ENCODE measurements at places on chromosomes 1 and 21. TPM values are rescaled to one million over a fixed set of nuclear protein-coding genes. Genes with fewer than 3 reads are reported as not detected.

DNA sequence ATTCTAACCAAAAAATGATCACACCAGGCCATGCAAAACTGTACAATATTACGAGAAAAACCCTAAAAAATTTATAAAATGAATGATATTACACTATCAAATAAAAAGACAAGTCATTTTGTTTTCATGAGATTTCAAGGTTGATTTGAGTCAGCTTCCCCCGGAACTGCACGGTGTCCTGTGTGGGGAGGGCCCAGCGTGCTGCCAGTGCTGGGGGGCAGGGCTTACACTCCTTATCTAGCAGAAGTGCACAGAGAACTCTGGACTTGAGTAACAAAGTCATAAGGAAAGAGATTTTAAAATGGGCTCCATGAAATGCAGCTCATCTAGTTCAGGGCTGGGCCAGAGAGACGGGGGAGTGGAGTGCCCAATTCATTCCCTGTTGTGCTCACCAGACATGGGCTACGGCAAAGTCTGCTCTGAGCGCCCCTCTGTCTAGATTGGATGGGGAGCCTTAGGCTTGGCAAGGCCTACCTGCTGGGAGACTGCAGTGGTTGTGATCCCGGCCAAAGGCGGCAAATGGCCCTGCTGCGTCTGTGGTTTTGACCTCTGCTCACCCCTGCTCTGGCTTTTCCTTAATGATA is 50.1 kb downstream of the COQ8A start:
- DNase-seq = no peak

PFKL gene
- total RNA-seq = 103 TPM

- DNase-seq = no peak
Measured at GRCh38 chr1:225899044-225899925, 10.3 kb upstream of the LEFTY1 start.

- peak; percentile 100 for DNase-seq
Measured at GRCh38 chr1:42681741-42682483, at the start of gene YBX1. TSS of gene YBX1 (plus strand) at chr1:42682418. CDS start at chr1:42682566, 148 bp downstream.

PIK3R3 gene
- total RNA-seq = 8.2 TPM

CD58 gene
- 7.1 TPM for total RNA-seq

DNA sequence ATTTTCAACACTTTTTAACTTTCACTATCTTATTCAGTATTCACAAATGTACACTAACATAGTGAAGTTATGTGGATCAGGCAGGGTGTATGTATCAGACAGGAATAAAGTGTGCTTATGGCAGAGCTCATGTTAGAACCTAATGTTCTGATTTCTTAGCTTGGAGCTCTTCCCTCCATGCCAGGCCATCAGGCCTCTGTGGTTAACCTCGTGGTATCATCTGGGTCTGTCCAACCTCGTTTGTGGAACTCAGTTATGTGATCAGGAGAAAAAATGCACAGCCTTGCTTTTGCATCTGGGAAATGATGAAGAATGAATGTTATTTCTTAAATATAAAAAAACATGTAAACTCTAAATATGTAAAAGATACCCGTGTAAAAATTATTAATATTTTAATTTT is 86.9 kb downstream of the MPZL1 start:
- DNase-seq = no peak

STIL gene
- total RNA-seq = 13.6 TPM

DNA sequence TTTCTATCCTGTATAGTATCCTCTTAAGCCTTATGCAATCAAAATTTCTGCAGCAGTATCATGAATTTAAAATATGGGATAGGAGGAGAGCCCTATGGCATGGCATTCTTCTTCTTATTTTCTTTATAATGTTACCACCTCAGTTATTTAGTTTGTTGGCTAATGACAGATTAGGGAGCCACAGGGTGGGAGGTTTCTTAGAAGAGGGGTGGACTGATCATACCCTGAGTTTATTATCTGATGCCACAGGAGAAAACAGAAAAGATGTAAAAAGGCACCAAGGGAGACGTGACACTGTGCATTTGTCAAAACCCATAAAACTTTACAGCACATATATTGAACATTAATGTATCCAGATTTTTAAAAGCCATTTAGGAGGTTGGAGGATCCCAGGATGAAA is 66.9 kb downstream of the LRRC8D start:
- no peak for DNase-seq

ARHGEF16 gene
- not detected for total RNA-seq

DNA sequence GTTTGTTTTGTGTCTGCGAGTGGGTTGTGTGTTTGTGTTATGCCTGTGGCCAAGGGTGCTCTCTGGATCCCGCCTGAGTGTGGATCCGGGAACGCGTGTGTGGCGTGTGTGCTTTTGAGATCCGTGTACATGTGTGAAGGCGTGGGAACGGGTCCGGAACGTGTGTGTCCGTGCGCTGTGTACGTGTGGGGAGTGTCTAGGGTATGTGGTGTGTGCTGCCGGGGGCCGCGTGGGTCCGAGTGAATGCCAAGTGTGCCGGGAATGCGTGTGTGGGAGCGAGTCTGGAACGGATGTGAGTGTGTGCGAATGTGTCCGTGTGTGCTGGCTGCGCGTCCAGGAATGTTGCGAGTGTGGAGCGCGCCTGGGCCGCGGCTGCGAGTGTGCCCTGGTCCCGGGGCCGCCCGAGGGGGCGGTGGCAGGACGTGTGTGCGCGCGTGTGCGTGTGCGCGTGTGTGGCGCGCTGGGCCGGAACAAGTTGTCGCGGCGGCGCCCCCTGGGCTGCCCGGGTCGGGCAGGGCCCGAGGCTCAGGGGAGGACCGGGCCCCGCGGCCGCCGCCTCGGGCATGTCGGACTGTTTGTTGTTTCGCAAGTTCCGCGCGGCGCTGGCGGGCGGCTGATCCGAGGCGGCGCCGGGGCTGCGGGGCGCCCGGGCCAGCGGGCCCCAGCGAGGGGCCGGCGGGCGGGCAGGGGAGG is 953 bp downstream of the PTPRU start:
- DNase-seq = peak; percentile 25

SPRR1A gene
- not detected for total RNA-seq

GRCh38 chr21:45451091-45451740 is 46.3 kb downstream of the COL18A1 start:
- no peak for DNase-seq

TFF3 gene
- total RNA-seq = not detected

DNA sequence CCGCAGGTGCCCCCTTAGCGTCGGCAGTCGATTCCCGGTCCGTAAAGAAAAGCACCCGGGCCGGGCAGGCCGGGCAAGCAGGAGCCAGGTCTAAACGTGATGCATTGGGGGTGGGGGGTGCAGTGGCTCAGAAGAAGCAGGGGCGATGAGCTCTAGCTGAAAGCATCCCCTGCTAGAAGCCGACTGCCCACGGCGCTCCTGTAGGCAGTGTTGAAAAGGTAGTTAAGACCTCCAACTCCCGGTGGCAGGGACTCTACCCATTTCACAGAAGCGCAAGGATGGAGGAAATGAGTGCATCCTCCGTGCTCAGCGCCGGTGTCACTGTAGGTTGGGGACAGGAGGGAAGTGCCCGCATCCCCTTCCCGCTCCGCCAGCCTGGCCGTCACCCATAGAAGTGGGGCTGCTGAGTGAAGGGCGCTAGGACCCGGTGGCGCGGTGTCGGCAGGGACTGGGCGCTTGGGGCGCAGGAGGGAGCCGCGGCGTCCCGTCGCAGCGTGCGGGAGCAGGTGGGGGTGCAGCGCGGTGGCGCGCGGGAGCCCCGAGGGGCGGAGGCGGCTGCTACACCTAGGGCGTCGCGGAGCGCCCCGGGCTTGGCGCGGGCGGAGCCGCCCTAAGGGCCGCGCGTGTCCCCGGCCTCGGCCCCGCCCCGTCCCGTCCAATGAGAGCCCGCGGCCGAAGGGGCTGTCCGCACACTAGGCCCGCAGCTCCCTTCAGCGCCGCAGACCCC is at the start of gene WNT2B:
Gene WNT2B, plus strand, starts transcription at position 688 of the 727 bp plus-strand sequence. CDS start 298 bp downstream, outside the sequence.
- DNase-seq = no peak

RNF186 gene
- not detected for total RNA-seq

- no peak for DNase-seq
Measured at GRCh38 chr1:82517586-82517985, 716.9 kb downstream of the ADGRL2 start.

SLC2A5 gene
- total RNA-seq = 0.15 TPM

- DNase-seq = no peak
Measured at GRCh38 chr1:244080343-244080929, 29.4 kb downstream of the ZBTB18 start.

GRCh38 chr1:235270625-235271024 is 57.4 kb downstream of the ARID4B start:
- peak; percentile 37 for DNase-seq

SYCP1 gene
- total RNA-seq = not detected

FAM229A gene
- total RNA-seq = 1.1 TPM

DNA sequence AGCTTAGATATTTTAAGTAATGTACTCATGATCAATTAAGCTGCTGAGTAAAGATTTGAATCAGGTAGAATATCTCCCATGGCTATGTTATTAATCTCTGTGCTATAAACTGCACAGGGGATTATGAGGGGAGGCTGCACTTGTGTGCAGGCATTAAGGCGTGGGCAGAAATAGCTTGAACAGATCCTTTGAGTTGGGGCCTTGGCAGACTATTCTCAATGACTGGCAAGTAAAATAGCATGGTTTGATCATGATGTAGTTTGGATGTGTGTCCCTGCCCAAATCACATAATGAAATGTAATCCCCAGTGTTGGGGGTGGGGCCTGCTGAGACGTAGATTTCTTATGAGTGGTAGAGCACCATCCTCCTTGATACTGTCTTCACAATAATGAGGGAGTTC is 220.3 kb downstream of the PLPP3 start:
- DNase-seq = no peak

GRCh38 chr1:203142684-203143408 is 15.3 kb downstream of the ADORA1 start:
- no peak for DNase-seq

LEPR gene
- 26.6 TPM for total RNA-seq
